ENCODE measurements at places on chromosomes 16 and 17. TPM values are rescaled to one million over a fixed set of nuclear protein-coding genes. Genes with fewer than 3 reads are reported as not detected.

The CHST5 gene
- not detected for total RNA-seq

GRCh38 chr16:67702130-67702529, 17.0 kb downstream of the GFOD2 start:
- DNase-seq, result no peak

DNA sequence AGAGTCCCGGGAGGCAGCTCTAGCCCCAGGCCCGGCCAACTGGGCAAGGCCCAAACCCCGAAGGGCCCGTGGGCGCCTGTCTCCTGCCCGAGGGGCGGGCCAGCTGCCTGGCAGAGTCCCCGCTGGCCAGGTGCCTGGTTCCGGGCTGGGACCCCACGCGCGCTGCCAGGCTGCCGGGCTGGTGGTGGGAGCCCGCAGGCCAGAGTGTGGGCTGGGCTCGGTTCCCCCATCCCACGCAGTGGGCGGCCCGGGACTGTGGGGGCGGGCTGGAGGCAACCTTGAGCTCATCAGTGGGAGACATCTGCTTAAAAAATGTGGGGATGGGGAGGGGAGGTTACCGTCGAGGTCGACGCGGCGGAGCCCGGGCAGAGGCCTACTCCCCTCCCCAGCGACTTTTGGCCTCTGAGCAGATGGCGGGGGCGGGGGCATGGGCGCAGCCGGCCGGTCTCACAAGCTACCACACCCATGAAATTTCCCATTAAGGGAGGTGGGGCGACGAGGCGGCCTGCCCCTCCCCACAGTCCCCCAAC, 176.4 kb upstream of the GSE1 start:
- no peak for DNase-seq

GRCh38 chr16:14071576-14072271, 605 bp downstream of the MRTFB start:
- DNase-seq, result no peak

DNA sequence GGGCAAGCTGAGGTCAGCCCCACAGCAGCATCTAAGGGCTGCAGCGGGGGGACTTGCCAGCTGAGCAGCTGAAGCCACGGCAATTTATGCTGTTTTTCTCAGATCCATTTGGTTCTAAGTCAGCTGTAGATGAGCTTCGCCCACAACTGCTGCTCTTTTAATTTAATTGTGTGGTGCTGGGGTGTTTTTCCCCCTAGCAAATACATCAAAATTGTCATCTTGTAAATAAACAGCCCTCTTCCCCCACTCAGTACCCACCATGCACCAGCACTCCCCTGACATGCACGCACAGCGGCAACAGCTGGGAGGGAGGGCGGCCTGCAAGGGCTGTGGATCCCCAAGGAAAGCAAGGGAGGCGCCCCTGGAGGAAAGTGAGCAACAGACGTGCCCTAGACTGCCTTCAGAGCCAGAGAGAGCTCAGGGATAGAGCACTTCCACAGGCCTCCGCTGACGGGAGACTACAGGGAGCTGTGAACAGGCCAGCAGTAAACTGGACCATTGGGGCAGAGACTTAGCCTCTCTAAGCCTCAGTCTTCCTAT, 149.5 kb downstream of the TMEM132E start:
- no peak for DNase-seq

Measured in glomerular endothelial cell (primary cell).